NCI-H187 (cell line): ENCODE measurements at places on chromosomes 11 and 22.

- no peak for DNase-seq
Measured at GRCh38 chr11:121426476-121427399, 25.4 kb upstream of the SORL1 start.

GRCh38 chr22:27751277-27752070 lies 50.1 kb downstream of the MN1 start:
- DNase-seq: no peak

- no peak for DNase-seq
Measured at GRCh38 chr11:86459682-86460460, 85.2 kb downstream of the CCDC81 start.

- DNase-seq: no peak
Measured at GRCh38 chr11:3202305-3202704, 16.3 kb downstream of the MRGPRG start.

DNA sequence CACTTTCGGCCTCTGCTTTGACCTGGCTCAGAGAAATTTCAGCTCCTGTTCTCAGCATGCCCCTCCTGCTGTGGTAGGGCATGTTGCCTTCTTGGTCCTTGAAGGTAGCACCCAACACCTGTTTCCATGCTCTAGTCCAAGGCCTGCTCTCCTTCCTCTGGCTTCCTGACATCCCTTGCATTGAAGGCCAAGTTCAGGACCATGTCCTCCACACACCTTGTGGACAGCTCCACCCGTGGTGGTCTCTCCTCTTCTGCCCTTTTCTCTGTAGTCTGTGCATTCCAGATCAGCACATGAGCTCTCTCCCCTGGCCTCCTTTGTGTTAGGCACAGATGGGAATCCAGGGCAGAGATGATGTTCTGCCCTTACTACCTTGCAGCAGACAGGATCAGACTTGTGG lies 225.3 kb downstream of the ADAMTS15 start:
- no peak for DNase-seq

GRCh38 chr11:69637941-69638871 lies 2.8 kb upstream of the CCND1 start:
- DNase-seq: no peak
